H9 (cell line): ENCODE measurements at places on chromosomes 12 and 14. TPM values are rescaled to one million over a fixed set of nuclear protein-coding genes. Genes with fewer than 3 reads are reported as not detected.

CLEC4C gene
- 0.26 TPM in 2 replicates for total RNA-seq

BHLHE41 gene
- total RNA-seq, result 0.33 and 0.90 TPM in 2 replicates

INHBC gene
- not detected in 2 replicates for total RNA-seq

KRT5 gene
- not detected in 2 replicates for total RNA-seq

KRT85 gene
- total RNA-seq, result not detected in 2 replicates
